Panc1 (cell line): ENCODE measurements at places on chromosomes 12 and 14.

DNA sequence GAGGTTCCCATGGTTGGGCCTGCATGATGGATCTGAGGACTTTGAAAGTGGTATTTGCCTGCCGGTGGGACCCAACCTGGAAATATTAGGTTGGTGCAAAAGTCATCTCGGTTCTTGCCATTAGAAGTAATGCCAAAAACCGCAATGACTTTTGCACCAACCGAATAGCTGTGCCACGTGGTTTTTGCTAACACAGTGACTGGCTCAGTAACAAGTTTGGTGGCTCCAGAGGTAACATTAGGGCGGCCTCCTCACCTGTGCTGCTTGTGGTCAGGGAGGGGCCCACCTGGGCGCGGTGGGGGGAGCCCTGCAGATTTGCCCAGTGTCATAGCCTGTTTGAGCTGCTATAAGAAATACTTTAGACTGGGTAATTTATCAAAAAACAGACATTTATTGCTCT, 1.8 kb downstream of the BDKRB2 start:
- no peak overlapping the region for H3K4me3 ChIP-seq
- H3K27me3 ChIP-seq, result no peaks in the 10 kb centered on the region
- H3K4me1 ChIP-seq, result no peaks in the 10 kb centered on the region
- H3K27ac ChIP-seq, result no peak overlapping the region

DNA sequence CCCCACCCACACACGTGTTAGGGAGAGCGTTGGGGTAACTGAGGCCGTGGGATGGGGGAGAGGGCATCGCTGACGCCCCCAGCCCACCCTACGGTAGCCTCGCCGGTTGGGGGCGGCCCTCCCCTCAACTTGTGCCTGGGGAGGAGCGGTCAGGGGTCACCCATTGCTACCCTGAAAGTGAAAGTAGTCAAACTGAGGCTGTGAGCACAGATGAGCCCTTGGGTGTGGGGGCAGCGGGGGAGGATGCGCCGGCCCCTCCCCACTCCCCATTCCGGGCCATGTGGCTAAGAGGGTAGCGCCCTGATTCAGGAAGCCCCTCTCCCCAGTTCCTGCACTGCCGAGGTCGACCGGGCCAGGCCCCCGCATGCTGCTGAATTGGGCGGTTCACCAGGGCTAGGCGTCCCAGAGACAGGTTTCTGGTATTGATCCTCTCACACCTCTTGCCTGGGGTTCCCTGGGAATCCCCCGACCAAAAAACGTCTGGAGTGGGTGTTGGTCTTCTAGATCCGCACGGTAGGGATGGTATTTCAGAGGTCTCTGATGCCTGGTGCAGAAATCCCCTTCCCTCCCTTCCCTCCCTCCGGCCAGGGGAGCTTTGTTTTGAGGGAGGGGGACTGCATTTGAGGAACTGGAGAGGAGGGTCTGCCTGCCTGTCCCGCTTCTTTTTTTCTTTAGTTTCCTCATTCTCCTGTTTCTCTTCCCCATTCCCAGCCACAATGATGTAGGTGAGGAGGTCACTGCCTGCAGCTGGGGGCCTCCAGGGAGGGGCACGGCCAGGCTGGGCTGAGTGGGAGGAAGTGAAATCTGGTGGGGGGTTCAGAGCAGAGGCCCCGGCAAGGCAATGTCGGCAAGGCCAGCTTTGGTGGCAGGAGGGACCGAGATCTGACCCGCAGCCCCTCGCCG, 1.0 kb downstream of the SH2B3 start:
- no peak for DNase-seq
- peak overlapping the region; percentile 90 for H3K4me3 ChIP-seq
- no peaks in the 10 kb centered on the region for H3K27me3 ChIP-seq
- peak overlapping the region; percentile 95 for H3K27ac ChIP-seq
- H3K4me1 ChIP-seq, result peaks cover 61% of the 10 kb centered on the region

DNA sequence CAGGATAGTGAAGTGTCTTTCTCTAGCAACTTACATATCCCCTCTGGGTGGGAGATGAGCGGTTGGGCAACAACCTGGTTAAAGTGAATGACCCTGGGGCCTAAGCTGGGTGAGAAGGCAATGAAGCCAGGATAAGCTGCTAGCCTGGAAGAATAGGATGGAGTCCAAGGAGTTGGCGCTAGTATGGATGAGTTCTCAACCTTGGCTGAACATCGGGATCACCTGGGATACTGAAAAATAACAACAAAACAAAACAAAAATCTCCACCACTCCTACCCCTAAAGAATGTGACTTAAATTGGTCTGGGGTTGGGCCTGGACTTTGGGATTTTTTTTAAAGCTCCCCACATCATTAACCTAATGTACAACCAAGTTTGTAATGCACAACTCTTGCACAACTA, 4.8 kb upstream of the RPS6KA5 start:
- H3K27ac ChIP-seq, result no peak overlapping the region
- H3K27me3 ChIP-seq, result no peaks in the 10 kb centered on the region
- no peaks in the 10 kb centered on the region for H3K4me1 ChIP-seq
- H3K4me3 ChIP-seq, result no peak overlapping the region

DNA sequence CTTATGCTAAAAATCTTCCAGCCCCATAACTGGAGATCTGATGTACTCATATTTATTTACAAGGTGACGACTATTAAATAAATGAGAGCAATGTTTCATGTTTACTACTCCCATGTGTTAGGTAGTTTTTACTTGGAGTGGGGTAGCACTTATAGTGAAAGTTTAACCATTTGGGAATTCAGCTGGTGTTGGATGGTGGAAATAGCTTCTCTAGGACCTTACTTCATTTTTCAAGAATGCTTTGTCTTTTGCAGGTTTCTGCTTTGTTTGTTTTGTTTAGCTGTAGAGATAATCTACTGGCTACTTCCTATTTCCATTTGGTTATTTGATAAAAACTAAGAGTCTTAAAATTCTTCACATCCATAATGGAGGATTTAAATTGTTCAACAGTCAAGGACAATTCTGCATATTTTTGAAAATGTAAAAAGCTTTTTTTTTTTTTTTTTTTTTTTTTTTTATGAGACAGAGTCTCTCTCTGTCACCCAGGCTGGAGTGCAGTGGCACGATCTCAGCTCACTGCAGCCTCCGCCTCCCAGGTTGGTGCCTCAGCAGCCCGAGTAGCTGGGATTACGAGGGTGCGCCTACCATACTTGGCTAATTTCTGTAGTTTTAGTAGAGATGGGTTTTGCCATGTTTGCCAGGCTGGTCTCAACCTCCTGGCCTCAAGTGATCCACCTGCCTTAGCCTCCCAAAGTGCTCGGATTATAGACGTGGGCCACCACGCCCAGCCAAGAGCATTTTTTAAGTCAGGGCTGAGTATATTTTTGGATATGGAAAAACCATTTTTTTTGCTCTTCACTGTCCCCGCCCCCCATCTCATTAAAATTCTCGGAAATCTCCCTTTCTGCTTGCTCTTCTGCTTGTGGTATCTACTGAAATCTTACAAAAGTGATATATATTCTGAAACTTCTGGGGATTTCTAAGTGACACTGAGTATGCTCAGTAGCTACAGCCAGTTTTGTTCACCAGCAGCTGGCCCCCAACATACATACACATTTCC, 1.4 kb upstream of the ABCD2 start:
- H3K27ac ChIP-seq, result no peak overlapping the region
- peaks cover 7% of the 10 kb centered on the region; the same call in 1 of the 2 replicates for H3K4me1 ChIP-seq
- DNase-seq, result no peak
- H3K36me3 ChIP-seq, result no peaks in the 10 kb centered on the region
- H3K27me3 ChIP-seq, result no peaks in the 10 kb centered on the region; the same call in 1 of the 2 replicates
- H3K4me3 ChIP-seq, result peak overlapping the region; percentile 82
